Urothelium cell line (cell line): ENCODE measurements at places on chromosomes 13 and 19.

- DNase-seq, result no peak
Observed at GRCh38 chr19:45468159-45468651, 409 bp downstream of the FOSB start.

GRCh38 chr13:96696389-96696900 lies 297.8 kb downstream of the OXGR1 start:
- DNase-seq, result no peak

GRCh38 chr19:46919324-46919723 lies 58.5 kb downstream of the ARHGAP35 start:
- no peak for DNase-seq

GRCh38 chr13:99985241-99985874 lies 3.8 kb downstream of the ZIC2 start:
- DNase-seq, result peak; percentile 27

DNA sequence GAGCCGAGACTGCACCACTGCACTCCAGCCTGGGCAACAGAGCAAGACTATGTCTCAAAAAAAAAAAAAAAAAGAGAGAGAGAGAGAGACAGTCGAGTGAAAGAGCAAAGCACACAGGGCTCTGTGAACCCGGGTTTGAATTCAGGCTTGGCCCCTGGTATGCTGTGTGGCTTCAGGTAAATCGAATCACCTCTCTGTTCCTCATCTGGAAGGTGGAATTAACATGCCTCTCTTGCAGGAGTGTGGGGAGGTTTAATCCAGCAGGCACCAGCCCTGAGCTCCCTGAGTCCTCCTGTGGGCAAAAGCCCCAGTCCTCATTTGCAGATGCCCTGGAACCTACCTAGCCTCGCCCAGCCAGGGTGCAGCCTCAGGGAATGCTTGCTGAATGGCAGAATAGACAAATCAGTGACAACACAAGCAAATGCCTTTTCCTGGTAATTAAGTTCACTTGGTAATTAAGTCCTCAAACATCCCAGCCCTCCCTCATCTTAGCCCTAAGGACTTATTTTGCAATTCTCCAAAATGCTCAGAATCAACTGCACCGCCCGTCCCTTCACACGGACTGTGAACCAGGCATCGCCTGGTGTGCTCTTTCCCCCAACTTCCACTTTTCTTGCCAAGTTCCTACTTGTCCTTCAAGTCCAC lies 4.6 kb upstream of the ZNRF4 start:
- no peak for DNase-seq
